ENCODE measurements at places on chromosomes 7 and 10.

DNA sequence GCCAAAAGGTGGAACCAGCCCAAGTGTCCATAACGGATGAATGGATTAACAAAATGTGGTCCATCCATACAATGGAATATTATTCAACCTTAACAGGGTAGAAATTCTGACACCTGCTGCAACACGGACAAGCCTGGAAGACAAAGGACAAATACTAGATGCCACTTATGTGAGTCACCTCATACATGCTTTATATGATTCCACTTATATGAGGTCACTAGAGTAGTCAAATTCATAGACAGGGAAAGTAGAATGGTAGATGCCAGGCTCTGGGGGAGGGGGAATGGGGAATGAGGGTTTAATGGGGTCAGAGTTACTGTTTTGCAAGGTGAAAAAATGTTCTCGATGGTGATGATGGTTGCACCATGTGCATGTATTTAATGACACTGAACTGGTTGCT lies 34.0 kb upstream of the CYTH3 start:
- no peak for DNase-seq

DNA sequence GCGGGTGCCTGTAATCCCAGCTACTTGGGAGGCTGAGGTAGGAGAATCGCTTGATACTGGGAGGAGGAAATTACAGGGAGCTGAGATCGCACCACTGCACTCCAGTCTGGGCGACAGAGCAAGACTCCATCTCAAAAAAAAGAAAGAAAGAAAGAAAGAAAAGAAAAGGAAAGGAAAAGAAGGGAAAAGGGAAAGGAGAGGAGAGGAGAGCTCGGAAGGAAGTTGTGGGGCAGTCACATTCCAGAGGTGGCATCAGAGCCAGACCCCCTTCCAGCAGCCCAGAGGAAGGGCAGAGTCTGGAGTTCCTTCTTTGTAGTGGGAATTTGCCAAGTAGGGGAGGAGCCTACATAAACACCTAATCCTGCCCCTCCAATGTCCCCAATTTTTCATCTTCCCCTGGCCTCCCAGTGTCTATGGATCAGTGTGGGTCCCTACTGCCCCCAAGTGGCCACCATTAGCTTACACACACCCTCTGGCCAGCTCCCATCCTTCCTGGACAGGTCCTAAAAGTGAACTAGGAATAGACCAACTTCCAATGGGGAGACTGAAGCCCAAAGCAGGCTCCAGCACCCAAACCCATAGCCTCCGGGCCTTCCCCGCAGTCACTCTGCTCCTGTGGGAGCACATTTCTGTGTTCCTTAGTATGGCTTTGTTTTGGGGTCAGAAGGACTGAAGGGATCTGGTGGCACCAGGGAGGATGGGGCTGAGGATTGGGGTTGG lies 39.6 kb upstream of the HSPB1 start:
- DNase-seq: no peak

GRCh38 chr7:151748733-151749132 lies 128.2 kb downstream of the PRKAG2 start:
- DNase-seq: no peak

DNA sequence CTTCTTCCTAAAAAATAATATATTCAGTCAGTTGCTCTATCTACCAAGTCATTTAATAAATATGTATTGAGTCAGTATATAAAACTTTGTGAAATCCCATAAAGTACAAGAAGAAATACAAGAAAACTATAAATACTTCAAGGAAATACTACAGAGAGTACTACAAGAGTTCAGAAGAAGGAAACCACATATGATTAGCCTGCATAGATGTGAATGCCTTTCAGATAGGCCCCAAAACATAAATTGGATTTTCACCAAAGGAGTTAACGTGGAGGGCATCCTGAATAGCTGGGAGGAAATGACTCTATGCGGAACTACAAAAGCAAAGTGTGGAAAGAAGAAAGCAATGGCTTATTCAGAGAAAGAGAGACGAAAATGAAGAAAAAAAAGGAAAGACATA lies 120.1 kb downstream of the LRRN3 start:
- DNase-seq: no peak

GRCh38 chr7:41114131-41114530 lies 588.8 kb downstream of the INHBA start:
- DNase-seq: no peak

- DNase-seq: no peak
These were observed 33.1 kb upstream of the GALNT11 start for GRCh38 chr7:151992375-151992774.
